ENCODE measurements at places on chromosomes 11 and 22. TPM values are rescaled to one million over a fixed set of nuclear protein-coding genes. Genes with fewer than 3 reads are reported as not detected.

DNA sequence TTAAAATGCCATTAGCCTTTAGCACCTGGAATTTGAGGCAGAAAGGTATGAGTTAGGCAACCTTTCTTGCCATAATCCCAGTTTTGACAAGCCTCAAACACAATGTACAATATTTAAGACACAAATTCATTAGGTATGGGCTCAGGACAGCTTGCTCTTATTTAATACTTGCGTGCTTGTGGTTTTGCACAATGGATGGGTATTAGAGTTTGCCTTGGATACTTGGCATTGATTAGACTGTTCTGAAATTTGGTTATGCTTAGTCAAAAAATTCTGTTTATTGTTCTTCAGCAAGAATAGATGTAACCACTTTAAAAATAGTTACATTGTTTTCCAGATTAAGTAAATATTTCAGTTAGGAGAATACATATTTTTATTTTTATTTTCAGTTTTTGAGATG lies 5.4 kb upstream of the C11orf65 start:
- no peak for DNase-seq

Gene RASGRP2
- 43.6 TPM for polyA plus RNA-seq

- no peak for DNase-seq
These were observed 784 bp upstream of the SYNGR1 start for GRCh38 chr22:39348909-39349505.

Gene OLFML1
- polyA plus RNA-seq, result 40.9 TPM

Gene MS4A6A
- 31.4 TPM for polyA plus RNA-seq

DNA sequence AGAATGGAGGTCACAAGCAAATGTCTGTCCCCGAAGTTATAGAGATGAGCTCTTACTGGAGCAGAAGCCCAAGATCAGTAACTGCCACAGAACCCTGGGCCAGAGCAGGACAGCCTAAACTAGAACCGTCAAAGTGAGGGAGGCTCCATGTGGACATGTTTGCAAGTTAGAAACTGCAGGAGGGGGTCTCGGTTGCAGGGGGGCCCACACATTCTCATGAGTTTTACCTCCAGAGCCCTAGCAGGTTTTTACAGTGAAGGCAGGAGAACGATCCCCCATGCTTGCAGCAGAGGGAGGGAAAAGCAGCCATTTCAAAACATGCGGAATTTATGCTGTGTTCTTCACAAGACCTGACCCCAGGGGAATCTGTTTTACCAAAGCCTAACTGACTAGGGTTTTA lies 133.5 kb upstream of the B3GAT1 start:
- no peak for DNase-seq

DNA sequence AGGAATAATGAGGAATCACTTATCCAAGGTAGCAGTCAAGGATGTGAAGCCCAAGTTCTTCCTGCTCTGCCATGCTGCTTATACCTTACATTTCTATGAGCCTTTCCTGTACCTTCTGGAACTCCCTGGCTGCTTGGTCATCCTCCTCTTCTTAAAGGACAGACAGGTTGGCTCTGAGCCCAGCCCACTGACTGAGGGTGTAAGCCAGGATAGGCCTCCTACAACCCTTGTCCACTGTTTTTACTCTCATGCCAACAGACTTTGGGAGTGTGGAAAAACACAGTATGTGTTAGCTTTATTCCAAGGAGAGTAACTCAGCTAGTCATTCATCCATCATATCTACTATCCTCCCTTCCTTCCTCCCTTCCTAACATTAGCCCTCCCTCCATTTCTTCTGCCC lies 47.5 kb downstream of the IRAG1 start:
- no peak for DNase-seq

DNA sequence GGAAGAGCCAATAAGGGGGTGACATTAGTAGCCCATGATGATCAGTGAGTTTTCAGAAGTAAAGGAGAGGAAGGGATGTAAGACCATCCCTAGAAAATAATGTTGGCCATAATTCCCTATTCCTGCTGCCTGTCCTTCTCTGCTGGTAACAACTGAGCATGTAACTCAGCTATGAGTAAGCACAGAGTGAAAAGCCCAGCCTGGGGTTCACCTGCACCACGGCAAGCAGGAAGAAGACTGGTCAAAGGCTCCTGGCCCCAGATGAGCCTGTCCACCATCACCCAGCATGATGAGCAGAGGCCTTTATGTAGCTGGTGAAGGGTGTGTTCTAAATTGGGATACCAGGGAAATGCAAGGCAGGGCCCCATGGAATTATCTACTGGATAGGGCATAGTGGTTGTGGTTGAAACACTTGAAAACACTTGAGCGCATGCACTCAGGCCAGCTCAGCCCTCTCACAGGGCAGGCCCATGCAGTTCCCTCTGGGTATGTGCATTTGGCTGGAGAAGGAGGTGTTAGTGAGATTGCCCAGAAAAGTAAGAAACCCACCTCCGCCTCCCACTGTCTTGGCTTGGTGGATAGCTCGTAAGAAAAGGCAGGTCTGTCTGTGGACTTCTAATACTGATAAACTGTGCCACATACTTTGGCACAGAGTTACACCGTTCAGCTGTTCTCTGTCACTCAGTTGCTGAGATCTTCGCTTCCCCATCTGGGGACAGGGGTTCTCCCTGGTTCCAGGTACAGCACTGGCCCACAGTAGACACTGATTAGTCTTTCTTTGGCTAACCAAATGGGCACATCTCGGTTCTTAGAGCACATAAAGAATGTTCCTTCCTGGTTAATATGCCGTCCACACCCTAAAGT lies 86.8 kb downstream of the AMOTL1 start:
- no peak for DNase-seq

GRCh38 chr11:73428227-73428626 lies 52.0 kb downstream of the RELT start:
- no peak for DNase-seq

GRCh38 chr11:70060611-70061293 lies 17.4 kb upstream of the ANO1 start:
- DNase-seq, result no peak

- peak; percentile 36 for DNase-seq
These were observed 29.7 kb downstream of the MB start for GRCh38 chr22:35587447-35587870.

Gene RAG1
- polyA plus RNA-seq, result 6.1 TPM

- no peak for DNase-seq
These were observed 4.6 kb upstream of the MICAL3 start for GRCh38 chr22:18028817-18029527.

GRCh38 chr11:61477727-61478148 lies 30.8 kb upstream of the LRRC10B start:
- no peak for DNase-seq

DNA sequence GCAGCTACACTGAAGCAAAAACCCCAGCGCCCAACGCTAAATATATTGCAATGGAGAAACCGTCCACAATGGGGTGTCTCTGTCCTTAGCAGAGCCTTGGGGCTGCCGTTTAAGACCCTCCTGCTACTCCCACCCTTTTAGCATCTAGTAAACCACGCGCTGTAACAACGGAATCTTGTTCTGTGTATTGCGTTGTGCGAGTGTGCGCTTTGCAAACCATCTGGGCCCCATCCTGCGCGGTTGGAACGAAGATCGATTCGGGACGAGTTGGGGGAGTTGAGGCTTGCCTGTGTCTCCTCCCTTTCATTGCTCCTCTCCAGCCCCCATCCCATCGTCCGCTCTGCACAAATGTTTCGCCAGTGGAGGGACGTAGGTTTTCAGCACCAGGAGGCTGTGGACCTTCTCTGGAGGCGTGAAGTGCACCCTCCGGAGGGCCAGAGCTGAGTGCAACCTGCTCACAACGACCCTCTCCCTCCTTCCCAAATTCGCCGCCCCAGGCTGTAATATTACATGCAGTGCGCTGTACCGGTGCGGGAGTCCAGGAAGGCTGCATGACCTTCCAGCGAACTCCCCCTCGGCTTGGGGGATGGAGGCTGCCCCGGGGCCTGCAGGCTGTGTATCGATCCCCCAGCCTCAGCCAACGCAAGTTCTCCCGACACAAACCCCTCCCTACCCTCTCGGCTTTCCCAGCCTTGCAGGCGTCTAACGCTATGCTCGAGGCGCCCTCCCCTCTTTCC lies 1.6 kb upstream of the KMT2A start:
- DNase-seq, result peak; percentile 30

GRCh38 chr11:103051981-103052380 lies 40.0 kb downstream of the DCUN1D5 start:
- no peak for DNase-seq

- DNase-seq, result peak; percentile 42
These were observed 13.5 kb upstream of the UVRAG start for GRCh38 chr11:75801362-75802020.

DNA sequence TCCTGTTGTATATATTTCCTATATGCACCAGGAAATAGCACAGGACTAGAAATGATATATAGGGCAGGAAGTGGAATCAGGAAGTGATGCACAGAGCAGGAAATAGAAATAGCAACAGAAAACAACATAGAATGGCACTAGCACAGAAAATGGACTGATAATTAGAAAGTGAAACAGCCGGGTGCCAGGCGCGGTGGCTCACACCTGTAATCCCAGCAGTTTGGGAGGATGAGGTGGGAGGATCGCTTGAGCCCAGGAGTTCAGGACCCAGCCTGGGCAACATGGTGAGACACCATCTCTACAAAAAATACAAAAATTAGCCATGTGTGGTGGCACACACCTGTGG lies 10.0 kb upstream of the RELT start:
- DNase-seq, result no peak

DNA sequence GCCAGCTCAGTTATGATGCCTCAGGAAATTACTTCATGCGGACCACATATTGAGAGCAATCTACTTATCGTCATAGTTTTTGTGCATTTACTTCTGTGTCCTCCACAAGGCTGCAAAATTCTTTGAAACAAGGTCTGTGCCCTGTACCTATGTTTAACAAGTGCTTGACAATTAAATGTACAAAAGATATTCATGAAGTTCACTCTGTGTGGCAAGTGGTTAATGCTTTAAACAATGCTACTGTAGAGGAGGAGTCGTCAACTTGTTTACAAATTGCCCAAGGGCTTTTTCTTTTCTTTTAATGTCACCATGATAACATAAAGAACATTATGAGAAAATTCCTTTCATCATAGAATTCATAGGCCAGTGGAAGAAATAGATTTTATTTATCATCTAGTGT lies 871.5 kb upstream of the CCDC90B start:
- no peak for DNase-seq

All from hindlimb muscle (tissue), 1 donor.